GOT3 (cell line): ENCODE measurements at places on chromosomes 11 and 22.

GRCh38 chr11:113496026-113496651, 20.9 kb upstream of the DRD2 start:
- no peak for DNase-seq

- no peak for DNase-seq
Measured at GRCh38 chr11:106480581-106481190, 403.2 kb downstream of the AASDHPPT start.

DNA sequence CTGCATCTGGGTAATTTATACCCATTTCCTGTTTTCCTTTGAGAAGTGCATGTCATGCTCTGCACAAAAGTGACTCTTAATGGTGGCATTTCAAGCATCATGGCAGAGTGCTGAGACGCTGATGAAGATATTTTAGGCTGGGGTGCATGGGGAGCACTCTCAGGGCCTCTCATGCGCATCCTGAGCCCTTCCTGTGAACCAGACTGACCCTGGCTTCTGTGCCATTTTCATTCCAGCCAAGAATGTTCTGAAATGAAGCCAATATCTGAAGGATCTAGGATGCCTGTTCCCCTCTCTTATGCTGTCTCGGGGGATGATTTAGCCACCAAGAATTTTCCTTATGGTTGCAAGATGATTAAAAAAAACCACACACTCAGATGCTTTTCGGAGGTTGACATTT, 61.5 kb downstream of the MIAT start:
- no peak for DNase-seq

GRCh38 chr11:104705490-104706190, 192.6 kb downstream of the CASP12 start:
- DNase-seq = no peak

- no peak for DNase-seq
Measured at GRCh38 chr11:12031856-12032544, 23.6 kb upstream of the DKK3 start.

DNA sequence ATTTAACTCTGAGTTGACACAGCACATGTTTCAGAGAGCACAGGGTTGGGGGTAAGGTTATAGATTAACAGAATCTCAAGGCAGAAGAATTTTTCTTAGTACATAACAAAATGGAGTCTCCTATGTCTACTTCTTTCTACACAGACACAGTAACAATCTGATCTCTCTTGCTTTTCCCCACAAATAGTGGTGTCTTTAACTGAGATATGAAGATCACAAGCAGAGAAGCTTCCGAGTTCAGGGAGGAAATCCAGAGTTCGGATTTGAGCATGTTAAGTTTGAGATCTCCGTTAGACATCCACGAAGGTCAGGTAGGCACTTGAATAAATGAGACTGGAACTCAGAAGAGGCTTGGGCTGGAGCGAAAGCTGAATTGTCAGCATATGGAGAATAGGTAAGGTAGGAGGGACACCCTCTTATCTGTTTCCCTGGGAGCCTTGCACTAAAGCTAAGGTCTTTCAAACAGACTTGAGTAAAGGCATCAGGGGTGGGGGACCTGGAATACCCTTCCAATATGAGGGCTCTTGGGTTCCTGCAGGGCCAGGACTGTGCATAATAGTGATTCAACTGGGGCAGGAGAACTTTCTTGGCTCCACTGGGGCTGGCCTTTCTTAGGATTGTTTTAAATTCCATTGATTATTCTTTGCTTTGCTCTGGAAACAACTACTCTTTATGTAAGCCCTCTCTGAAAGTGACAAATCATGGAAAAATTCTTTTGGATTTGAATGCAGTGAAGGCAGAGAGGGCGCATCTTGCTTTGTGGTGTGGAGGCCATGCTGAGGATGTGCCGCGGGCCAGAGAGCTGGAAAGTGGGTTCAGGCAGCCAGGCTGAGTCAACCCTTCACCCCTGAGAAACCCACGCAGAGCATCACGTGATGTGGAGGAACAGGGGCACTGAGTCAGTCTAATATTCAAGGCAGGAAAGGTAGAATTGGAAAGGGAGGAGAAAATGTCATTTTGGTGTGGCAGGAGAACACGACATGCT, 62.7 kb upstream of the AMPD3 start:
- no peak for DNase-seq

DNA sequence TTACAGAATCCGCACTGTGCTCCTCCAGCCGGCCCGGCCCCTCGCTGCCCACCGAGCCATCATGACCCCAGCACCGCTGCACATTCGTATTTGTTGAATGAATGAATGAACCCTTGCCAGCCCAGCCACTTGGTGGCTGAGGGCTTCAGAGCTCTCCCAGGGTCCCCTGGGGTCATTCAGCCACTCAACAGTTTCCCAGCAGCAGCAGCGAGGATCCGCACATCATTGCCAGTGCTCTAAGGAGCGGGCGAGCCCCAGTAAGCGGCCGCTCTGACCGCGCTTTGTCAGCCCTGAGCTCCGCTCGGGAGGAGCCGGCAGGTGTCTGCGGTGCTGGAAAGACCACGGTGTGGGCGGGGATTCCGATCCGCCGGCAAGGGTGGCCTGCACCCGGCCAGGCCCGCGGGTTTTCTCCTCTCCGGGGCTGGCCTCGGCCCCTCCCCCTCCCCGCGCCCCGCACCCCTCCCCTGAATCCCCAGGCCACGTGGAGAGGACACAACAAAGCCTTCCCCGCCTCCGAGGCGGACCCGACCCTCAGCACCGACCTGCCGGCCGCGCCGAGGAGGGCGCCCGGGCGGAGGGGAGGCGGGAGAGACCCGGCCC, 563 bp downstream of the BID start:
- no peak for DNase-seq

DNA sequence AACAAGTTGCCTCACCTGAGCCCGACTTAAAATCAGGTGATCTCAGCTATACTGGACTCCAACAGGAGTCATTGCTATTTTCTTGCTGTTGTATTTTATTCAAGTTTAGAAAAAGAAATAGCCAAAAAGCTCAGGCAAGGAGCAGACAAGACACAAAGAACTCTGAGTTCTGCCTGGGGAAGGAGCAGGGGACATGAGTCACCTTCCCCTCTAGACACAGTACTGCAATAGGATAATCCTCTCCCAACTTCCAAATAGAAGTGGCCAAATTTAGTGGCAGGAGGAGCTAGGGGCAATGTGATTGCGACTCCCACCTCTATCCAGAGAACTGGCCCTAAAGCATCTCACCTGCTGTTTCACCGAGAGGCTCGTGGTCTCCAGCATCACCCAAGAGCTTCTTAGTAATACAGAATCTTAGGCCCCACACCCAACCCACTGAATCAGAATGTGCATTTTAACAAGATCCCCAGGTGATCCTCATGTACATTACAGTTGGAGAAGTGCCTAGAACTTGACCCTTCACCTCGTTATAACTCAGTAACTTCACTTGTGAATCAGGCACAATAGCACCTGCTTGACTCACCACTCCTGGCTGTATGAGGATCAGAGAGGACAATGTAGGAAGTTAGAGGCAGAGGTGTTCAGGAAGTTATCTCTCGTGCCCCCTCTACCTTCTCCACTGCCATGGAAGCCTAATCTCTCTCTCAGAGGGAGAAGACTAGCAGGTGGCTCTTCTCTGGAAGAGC, 56.8 kb upstream of the FBXO3 start:
- no peak for DNase-seq

GRCh38 chr22:43587574-43587973, 175.8 kb downstream of the MPPED1 start:
- DNase-seq = no peak

DNA sequence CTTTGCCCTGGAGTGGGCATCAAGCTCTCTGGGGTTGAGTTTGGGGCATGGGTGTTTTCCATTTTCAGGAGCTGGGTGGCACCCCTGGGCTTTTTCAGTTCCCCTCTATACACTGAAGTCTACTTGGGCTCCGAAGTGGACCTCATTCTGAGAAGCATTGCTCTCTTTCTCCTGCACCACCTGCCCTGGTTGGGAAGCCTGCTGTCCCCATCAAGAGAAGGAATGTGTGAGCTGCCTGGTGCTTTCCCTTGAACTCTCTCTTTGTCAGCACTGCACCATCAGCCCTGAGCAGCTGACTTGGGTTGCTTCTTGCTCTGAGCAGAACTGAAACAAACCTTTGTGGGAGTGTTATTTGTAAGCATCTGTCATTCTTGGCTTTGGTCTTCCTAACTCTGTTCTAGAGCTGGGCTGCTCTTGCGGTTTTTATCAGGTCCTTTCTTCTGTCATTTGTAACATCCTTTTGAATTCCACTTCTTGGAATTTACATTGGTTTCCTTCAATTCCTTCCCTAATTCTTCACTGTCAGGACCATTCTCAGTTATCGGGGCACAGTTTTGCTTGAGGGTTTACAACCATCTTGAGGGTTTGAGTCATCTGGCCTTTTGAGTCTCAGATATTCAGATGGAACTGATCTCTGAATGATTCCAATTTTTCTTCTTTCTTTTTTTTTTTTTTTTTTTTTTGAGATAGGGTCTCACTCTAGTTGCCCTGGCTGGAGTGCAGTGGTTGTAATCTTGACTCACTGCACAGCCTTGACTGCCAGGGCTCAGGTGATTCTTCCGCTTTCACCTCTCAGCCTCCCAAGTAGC, 20.5 kb downstream of the UBE2L3 start:
- no peak for DNase-seq

GRCh38 chr11:131811383-131811782, 441.0 kb downstream of the NTM start:
- DNase-seq = no peak

DNA sequence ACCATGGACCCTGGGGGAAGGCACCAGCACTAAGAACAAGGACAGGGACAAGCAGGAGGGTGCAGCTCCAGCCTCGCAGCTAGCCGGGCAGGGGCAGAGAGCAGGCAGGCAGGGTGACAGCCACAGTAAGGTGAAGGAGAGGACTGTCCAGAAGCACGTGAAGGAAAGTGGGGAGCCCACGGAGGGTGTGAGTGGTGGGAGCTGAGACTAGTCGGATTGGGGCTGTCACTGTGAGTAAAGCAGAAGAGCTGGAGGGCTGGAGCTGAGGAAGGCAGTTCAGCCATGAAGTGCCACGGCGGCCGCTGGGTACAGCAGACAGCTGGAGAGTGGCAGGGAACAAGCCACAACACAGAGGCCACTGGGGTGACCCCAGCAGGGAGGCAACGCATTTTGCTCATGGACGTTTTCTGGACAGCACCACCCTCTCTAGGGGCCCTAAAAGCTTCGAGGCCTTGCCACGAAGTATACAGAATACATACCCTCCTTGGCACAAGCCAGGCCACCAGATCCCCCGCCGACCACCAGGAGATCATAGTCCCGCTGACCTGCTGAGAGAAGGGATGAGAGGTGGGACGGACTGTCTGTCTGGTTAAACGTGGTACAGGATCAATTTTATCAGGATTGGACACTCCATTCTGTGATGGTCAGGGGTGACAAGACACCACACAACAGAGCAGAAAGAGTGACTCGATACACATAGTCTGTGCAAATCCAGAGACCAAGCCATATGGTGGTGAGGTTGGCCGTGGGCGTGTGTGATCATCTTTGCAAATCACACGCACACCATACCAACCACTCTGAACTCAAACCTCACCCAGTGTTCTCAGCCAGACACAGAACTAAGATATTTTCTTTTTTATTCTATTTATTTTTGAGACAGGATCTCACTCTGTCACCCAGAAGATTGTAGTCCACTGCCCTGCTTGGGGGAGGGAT, 10.8 kb upstream of the COMT start:
- DNase-seq = no peak

- DNase-seq = no peak
Measured at GRCh38 chr22:50434849-50435248, 40.0 kb downstream of the SBF1 start.

GRCh38 chr11:122264121-122264520, 148.1 kb upstream of the BLID start:
- DNase-seq = no peak

- no peak for DNase-seq
Measured at GRCh38 chr11:35227576-35228327, 88.8 kb downstream of the CD44 start.

DNA sequence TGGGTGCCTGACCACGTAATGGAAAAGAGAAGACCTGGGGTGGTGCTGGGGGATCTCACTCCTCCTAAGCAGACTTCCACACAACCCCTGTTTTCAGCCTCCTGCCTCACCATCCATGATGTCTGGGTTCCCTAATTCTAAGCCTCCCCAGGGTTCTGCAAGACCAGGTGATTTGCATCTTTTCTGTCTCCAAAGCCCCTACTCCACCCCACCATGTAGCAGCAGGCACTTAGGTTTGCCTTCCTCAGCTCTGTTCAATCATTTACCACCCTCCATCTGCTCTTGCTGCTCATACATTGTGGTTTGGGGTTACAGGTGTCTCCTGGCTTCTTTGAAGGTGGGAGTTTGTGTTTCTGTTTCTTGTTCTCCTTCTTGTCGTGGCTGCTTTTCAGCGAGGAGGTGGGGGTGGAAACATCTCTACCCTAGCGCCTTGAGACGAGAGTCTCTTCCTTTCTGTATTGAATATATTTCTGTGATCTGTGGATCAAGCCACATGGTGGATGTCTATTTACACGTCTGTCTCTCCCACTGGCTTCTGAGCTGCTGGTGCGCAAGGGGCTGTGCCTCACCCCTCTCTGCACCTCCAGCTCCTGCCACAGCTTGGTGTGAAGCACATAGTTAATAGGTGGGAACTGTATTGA, 6.6 kb upstream of the SSTR3 start:
- no peak for DNase-seq

DNA sequence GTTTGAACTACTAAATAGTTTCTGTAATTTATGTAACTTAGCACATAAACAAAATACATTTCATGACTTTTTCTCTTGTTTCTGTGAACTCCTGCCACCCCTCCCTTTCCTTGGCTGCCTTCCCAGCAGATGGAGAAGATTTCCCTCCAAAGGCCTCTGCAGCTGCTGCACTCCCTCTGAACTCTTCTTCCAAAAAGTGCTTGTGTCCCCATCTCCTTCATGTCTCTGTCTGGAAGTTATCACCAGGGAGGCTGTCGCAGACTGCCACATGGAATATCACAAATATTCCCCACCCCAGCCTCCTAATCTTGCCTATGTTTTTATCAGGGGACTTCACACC, 1068.3 kb downstream of the OPCML start:
- DNase-seq = no peak

GRCh38 chr11:6437993-6438392, 2.8 kb downstream of the HPX start:
- no peak for DNase-seq

GRCh38 chr11:119284344-119285157, 32.4 kb downstream of the MCAM start:
- DNase-seq = no peak

DNA sequence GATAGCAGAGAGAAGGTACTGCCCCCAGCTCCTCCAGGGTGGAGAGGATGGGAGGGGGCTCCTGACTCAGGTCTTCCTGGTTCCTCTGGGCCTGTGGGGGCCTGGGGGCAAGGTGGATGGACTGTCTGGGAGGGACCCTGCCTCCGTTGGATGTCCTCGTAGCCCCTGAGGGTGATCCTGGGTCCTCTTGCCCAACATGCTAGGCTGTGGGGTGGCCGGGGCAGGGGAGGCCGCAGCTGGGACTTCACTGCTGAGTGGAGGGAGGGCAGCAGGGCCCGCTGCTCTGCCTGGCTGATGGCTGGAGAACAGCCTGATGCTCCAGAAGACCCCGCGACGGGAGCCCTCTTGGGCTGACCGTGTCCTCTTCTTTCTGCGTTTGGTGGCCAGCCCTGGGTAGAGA, 13.4 kb downstream of the FRMD8 start:
- no peak for DNase-seq

GRCh38 chr11:128708660-128709059, 14.8 kb downstream of the FLI1 start:
- no peak for DNase-seq

GRCh38 chr11:102317768-102318103, 452 bp downstream of the BIRC3 start:
- DNase-seq = no peak
